ENCODE measurements at places on chromosomes 2 and 18.

GRCh38 chr2:153373510-153374279 lies 104.9 kb downstream of the RPRM start:
- no peak overlapping the region for H3K27ac ChIP-seq
- no peaks in the 10 kb centered on the region for H3K27me3 ChIP-seq
- H3K4me3 ChIP-seq, result no peak overlapping the region
- H3K36me3 ChIP-seq, result no peaks in the 10 kb centered on the region

- no peaks in the 10 kb centered on the region for H3K36me3 ChIP-seq
- no peak for DNase-seq
- peaks cover 13% of the 10 kb centered on the region for H3K4me1 ChIP-seq
- H3K27ac ChIP-seq, result no peak overlapping the region
- H3K27me3 ChIP-seq, result no peaks in the 10 kb centered on the region
Measured at GRCh38 chr2:134262684-134263083, 8.8 kb downstream of the MGAT5 start.

GRCh38 chr2:158312981-158313380 lies 143.6 kb downstream of the CCDC148 start:
- no peak overlapping the region for H3K4me3 ChIP-seq
- H3K27ac ChIP-seq, result no peak overlapping the region
- no peaks in the 10 kb centered on the region for H3K4me1 ChIP-seq
- H3K27me3 ChIP-seq, result no peaks in the 10 kb centered on the region

GRCh38 chr2:158740127-158740526 lies 55.0 kb upstream of the DAPL1 start:
- H3K27me3 ChIP-seq, result peaks cover 22% of the 10 kb centered on the region
- H3K4me3 ChIP-seq, result no peak overlapping the region
- no peak for DNase-seq
- no peak overlapping the region for H3K27ac ChIP-seq
- H3K36me3 ChIP-seq, result no peaks in the 10 kb centered on the region

DNA sequence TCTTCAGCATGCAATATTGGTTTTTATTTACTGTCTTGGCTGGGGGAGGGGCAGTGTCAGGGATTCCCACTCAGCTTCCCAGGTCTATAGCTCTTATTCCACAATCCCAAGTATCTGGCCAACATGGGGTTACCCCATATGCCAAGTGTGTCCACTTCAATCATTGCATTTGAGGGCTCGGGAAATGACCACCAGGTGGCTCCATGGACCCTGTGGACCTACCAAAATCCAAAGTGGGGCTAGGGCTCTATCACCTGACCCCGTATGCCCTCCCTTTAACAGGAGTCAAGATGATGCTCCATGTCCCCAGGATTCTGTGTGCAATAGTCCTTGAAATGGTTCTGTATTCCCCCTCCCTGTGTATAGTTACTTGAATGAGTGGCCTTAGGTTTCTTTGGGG lies 12.1 kb upstream of the TRAF3IP1 start:
- DNase-seq, result no peak
- H3K27ac ChIP-seq, result no peak overlapping the region
- H3K36me3 ChIP-seq, result no peaks in the 10 kb centered on the region
- no peaks in the 10 kb centered on the region for H3K27me3 ChIP-seq
- no peak overlapping the region for H3K4me3 ChIP-seq

DNA sequence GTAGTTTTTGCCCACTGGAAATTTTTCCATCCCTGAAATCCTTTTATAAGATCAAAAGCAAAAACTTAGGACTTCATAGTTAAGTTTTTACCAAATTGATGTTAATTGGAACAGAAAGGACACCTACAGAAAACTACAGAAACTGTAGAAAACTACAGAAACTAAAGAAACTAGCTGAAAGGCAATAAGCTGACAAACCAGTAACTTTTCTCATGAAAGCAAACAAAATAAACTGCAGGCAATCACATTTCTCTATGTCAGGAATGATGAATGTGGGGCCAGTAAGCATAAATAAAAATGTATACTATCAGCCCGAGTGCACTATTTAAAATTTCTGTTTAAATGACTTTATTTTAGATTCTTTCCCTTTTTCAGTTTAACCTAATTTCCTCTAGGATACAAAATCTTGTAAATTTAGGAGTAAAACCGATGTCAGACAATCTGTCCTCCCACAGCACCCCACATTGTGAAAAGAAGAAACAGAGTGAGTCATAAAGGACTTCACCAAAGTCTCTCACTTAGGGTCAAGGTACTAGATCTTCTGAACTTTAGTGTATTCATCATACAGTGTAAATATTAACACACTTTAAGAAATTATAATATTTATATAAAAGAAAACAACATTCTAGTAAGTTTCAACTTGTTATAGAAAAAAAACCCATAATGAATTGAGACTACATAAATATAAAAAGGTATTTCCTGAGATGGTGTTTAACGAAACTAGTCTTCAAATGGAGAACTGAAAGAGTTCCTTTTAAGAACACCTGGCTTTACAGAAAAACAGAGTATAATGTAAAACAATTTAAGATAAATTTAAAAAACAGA lies 46.6 kb downstream of the USP40 start:
- H3K27ac ChIP-seq, result no peak overlapping the region
- H3K36me3 ChIP-seq, result peaks cover 47% of the 10 kb centered on the region
- no peak for DNase-seq
- no peaks in the 10 kb centered on the region for H3K27me3 ChIP-seq
- H3K4me1 ChIP-seq, result no peaks in the 10 kb centered on the region

All from GM23248 (cell line).